ENCODE measurements at places on chromosomes 3 and 15.

DNA sequence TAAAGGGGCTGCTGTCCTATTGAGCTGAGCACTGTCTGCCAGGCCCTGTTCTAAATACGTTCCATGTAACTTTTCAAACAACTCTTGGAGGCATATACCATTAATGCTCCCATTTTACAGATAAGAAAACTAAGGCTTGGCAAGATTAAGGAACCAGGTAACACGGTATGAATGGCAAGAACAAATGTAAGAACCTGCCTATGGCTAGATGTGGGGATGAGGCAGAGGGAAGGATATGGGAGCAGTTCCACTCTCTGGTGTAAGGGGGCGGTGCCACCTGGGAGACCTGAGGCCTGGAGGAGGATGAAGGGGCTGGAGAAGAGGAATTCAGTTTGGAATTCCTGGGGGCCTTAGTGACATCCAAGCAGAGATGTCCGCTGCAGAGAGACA lies 3.8 kb upstream of the LMAN1L start:
- no peak for DNase-seq

GRCh38 chr3:181292984-181293383 lies 303.4 kb upstream of the DNAJC19 start:
- no peak for DNase-seq

- no peak for DNase-seq
Observed at GRCh38 chr3:147410526-147411237, 1.5 kb downstream of the ZIC1 start.

DNA sequence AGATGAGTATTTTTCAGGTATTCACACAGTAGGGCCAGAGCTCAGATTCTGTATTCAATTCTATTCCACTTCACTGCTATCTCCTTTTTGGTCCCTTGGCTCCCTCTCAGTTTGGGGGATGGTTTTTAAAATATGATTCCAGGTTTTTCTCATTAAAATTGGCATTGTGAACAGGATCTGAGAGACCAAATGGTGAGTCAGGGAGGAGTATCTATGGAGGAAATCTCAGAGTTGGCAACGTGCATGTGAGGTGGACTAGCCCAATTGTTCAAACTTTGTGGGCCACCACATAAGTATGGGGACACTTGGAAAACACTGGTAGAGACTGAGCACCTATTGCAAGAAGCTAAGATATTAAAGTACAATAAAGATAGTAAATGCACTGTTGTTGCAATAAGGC lies 53.9 kb upstream of the TTC14 start:
- no peak for DNase-seq

DNA sequence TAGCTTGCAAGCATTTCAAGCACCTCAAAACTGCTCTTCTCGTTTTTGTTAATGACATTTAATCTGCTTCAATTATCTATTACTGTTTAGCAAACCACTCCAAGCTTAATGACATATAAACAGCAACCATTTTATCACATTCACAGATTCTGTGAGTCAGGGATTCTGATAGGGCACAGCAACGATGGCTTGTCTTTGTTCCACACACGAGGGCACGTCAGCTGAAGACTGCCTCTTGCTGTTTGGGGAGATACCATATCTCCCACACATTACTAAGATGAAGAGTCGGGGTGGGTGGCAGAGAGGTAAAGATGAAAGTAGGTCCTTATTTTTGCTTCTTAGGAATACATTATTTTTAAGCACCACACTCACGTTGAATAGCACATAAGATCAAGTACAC lies 19.3 kb downstream of the CPOX start:
- DNase-seq, result no peak

DNA sequence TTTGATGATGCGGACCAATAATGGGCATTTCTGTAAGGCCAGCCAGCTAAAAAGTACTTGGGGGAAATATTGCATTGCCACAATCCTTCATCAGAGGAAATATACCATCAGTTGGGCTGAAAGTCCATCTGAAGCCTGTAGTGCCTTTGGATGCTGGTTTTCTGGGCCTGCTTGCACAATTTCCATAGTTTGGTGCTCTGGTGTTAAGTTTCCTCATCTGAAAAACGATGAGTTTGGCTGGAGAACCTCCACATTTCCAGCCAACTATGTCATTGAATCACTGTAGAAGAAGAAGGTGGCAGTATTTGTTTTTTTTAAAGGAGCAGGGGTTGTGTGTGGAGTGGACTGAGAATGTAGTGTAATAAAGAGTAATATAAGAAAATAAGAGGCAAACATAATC lies 10.1 kb downstream of the CCNB2 start:
- DNase-seq, result no peak

DNA sequence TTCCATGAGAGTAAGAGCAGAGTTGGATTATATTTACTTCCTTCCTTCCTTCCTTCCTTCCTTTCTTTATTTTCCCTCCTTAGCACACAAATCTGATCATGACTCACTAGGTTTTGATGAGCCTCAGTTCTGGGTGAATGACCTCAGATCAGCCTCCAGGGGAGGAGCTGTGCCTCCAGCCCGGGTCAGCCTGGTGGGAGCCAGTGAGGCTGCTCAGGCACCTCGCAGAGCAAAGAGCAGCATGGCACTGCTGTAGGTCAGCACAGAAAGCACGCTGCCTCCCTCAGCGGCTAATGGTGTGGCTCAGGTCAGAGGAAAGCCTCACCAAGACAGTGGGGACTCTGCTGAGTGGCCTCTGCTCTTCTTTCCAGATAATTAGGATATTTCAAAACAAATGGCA lies 108.5 kb downstream of the SYNPR start:
- no peak for DNase-seq

DNA sequence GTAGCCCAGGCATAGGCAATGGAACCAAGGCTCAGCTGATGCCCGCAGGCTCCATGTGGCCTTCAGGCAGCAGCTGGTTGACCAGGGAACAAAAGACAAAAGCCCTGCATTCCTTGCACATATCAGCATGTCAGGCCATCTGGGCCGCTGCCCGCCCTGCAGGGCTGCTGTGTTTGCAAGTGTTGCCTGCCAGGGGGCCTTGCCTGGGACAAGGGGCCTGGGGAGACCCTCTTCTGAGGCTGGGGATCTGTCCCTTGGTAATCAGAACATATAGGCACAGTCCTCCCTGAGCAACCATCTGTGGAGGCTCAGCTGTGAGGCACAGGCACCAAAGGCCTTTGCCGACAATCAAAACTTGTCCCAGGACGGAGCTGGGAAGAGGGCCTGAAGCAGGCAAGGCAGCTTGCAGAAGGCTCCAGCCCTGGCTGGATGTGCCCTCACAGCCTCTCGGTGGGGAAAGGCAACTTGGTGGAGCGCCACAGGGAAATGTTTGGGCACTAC lies 138.2 kb downstream of the TPRA1 start:
- DNase-seq, result no peak

- DNase-seq, result no peak
Observed at GRCh38 chr3:196670339-196670738, 30.8 kb downstream of the NRROS start.

GRCh38 chr3:182710557-182711157 lies 82.6 kb upstream of the ATP11B start:
- no peak for DNase-seq

GRCh38 chr3:139388821-139389551 lies 461 bp downstream of the COPB2 start:
- no peak for DNase-seq

- no peak for DNase-seq
Observed at GRCh38 chr3:47007482-47008233, 28.2 kb downstream of the NBEAL2 start.

DNA sequence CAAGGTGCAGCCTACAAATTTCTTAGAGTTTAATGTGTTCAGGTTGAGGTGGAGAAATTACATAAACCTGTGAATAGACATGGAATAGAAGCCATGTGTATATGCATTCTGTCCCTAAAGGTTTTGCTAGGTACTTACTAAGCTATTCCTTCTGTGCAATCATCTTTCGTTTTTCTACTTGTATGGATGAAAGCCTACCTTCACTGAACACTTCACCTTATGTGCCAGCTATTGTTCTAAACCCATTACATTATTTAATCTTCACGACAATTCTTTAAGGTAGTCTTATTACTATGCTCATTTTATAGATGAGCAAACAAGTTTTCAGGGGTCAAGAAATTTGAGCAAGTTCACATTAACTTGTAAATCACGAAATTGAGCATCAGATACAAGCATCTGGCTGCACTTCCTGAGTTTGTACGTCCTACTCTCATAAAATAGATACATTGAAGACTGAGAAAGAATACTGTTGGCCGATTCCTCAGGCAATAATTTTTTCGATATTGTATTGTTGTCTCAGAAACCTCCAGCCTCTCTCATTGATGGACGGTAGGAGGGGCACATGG lies 635 bp upstream of the RCN2 start:
- no peak for DNase-seq

GRCh38 chr3:122105626-122106025 lies 50.5 kb downstream of the CD86 start:
- DNase-seq, result no peak

DNA sequence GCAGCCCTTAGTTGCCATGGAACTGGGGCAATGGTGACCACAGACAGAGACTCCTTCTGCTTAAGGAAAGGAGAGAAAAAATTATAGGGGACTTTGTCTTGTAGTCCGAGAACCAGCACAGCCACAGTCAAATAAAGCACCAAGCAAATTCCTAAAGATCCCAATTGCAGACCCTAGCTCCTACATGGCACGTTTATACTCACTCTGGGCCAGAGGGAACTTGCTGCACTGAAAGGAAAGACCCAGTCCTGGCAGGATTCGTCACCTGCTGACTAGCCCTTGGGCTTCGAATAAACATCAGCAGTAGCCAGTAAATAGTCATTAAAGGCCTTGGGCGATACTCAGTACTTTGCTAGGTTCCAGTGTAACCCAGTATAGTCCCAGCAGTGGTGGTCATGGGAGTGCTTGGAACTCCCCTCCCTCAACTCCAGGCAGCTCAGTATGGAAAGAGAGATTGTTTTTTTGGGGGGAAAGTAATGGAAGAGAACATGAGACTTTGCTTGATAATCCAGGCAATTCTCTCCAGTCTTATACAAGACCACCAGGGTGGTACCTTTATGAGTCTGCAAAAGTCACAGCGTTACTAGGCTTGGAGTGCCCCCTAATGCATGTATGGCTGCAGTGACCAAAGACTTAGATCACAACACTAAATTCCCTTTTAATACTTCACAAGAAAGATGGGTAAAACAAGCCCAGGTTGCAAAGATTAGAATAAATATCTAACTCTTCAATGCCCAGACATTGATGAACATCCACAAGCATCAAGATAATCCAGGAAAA lies 66.4 kb upstream of the AGTR1 start:
- no peak for DNase-seq

DNA sequence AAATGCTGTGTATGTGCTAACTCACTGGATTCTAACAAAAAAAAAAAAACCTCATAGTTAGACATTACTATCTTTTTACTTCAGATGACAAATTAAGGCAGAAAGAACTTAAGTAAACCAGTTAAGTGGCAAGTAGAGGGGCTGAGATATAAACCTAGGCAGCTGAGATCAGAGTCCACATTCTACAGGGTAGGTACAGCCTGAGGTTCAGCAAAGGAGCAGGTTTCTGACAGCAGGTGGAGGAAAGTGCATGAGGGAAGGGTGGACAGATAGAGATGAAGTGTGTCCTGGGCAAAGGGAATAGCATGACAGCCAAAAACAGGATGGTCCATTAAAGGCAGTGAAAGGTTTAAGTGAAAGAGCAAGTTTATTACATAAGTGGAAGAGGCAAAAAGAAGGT lies 329.2 kb downstream of the ULK4 start:
- no peak for DNase-seq

DNA sequence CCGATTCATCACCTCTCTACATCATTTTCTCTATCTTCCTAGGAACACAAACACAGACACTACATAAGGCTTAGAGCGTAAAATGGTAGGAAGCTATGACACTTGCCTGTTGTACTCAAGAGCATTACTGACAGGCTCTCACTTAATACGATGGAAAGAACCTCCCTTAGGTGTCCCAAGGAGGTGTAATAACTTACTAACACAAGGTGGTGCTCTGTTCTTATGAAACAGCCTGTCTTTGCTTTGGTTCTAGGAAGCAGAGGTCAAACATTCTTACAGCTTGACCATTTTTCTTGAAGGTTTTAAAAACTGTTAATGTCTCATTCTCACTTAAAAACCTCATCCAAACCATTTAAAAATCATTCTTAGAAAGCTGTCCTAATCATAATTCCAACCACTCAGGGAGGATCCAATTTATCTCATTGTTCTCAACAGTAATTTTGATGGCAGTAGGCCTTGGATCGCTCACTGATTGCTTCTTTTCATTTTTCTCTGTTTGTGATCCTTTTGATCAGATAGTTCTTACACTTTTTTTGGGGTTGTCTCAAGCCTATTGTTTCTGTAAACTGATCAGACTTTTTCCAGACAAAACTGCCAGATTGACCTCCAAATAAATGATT lies 317.8 kb upstream of the AGTR1 start:
- no peak for DNase-seq

DNA sequence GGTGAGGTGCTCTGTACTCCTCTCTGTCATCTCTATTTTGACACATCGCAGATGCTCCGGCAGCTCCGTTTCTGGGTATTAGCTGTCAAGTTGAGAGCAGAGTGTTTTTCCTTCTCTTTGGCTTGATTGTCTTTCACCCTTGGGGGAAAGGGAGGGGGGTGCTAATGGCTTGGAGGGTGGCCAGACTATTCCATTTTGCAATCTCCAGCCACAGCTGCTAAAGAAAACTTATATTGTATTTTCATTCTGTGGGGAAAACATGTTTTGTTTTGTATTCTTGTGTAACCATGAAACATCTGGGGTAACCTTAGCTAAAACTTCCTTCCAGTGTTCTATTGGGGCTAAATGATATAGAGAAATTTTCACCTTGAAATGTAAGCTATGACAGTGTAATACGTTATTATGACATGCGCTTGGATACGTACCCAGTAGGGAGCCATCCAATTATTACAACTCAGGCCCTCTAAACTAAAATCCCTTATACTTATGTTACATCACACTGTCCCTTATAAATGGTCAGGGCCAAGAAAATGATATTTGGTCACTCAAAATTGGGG lies 14.0 kb upstream of the LARP6 start:
- DNase-seq, result no peak

GRCh38 chr3:176796371-176796770 lies 400.9 kb downstream of the TBL1XR1 start:
- DNase-seq, result no peak

GRCh38 chr3:66355997-66356396 lies 135.2 kb downstream of the SLC25A26 start:
- no peak for DNase-seq

DNA sequence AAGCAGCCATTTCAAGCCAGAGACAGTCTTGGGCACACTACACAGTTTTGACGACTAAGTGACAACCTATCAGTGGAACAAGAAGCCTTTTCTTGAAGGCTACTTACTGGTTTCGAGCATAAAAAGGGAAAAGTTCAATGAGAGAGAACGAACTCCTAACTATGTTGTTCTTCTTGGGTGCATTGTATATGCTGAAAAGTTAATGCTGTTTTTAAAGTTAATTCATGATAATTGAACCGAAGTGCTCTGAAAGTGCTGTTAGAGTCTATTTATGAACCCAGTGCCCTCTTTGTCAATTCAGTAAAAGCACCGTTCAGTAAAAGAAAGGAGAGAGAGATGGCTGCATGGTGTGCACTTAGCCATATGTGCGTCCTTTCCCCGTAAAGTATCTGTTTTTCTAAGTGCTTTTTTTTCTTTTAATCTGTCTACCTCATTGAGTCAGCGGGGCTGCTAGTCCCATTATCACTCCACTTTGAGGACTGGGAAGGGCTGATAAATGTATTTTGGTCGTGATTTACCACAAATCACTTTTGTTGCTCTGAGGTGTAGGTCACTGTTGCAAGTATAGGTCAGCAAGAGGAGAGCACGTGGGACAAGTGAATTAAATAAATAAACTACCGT lies 380.7 kb upstream of the GOLIM4 start:
- no peak for DNase-seq

GRCh38 chr15:93882141-93882540 lies 349.2 kb upstream of the MCTP2 start:
- DNase-seq, result no peak

- no peak for DNase-seq
Observed at GRCh38 chr15:94610485-94610884, 379.1 kb downstream of the MCTP2 start.

- DNase-seq, result no peak
Observed at GRCh38 chr3:20575146-20575545, 389.1 kb upstream of the SGO1 start.
